ENCODE measurements at places on chromosomes 12 and 14.

DNA sequence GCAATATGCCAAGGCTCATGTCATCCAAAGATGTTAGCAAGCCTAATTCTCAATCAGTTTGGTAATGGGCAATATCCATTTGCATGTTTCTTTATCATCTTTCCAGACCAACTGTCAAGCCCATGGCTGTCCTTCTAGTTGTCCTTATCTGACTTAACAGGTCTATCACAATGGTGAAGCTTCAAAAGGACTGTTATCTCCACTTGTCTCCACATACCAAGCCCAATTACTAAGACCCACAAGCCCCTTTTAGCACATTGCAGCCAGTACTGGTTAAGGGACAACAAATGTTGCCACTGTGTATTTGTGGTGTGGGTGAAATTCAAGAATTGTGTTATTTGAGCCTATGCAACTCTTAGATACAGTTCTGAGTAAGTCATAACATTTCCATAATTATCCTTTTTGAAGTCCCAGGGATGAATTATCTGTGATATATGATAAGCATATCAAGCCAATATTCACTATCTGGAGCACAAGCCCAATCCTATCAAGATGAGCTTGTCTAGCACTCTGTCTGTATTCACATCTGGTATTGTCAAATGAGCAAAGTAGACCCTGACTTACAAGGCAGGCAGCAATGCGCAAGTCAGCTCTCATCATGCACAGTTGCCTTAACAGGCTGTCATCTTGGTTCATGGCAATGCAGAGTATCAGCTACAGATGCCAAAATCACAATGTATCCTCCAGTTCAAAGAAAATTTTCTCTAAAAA lies 19.3 kb upstream of the ST8SIA1 start:
- no peak for DNase-seq

- no peak for DNase-seq
These were observed 798 bp downstream of the CLEC2B start for GRCh38 chr12:9868311-9868801.

GRCh38 chr14:78851189-78851588 lies 681.0 kb downstream of the NRXN3 start:
- no peak for DNase-seq

DNA sequence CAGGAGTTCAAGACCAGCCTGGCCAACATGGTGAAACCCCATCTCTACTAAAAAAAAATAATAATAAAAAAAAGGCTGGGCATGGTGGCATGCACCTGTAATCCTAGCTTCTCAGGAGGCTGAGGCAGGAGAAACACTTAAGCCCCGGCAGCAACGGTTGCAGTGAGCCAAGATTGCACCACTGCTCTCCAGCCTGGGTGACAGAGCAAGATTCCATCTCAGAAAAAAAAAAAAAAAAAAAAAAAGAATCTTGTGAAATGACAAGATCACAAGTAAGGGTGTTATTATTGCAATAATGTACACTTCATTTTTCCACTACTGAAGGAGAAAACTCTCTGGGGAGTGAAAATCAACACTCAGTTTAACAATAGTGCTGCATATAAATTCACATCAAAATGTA lies 8.8 kb upstream of the PTGR2 start:
- DNase-seq: no peak

DNA sequence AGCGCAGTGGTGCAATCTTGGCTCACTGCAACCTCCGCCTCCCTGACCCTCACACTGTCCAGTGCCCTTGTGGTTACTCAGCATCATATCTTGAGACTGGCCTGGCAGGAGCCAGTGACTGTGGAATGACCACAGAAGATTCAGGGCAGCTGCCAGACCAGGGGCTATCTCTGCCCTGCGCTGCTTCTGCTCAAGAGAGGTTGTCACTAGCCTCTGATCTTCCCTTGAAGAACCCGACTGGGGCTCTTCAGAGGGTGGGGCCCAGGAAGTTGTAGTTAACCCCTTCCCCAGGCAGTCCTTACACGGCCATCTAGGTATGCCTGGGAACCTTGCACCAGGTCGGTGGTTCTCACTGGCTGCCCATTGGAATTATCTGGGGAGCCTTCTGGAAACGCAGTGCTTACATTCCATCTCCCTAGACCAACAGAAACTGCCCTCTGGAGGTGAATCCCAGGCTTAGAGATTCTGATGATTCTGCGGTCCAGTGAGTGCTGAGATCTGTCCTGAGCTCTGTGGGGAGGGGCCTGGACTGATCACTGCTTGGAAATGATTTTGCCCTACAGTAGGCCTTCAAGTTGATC lies 41.4 kb downstream of the PLEKHG3 start:
- DNase-seq: no peak

DNA sequence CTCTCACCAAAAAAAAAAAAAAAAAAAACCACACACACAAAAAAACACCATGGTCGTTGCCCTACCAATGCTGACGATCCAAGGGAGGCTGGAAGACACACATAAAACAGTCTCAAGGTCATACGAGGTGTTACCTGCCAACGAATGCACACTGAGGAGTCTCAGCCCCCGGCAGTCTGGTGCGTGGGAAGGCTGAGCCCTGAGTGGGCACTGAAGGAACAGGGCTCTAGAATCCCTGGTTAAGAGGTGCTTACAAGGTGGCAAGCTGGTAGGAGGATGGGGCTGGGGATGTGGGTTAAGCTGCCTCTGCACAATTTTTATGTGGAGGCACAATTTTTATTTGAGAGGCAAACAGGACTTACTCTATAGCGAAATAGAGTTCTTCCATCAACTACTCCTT lies 7.9 kb downstream of the LTBP2 start:
- no peak for DNase-seq

DNA sequence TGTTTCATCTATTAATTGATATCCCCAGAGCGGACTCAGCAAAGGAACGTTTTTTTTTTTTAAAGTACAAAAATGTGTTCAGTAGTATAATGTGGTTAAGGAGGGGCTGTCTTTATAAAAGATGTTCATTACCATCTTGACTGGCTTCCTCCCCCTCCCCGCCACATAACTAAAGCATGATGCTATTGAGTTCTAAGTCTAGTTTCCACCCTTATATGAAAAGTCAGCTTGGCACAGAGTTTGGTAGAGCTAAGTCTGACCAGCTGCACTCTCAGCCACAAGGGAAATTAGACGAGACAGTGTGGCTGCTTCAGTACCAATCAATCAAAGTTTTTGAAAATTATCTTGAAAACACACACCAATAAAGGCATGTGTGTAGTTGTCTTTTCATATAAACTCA lies 1.9 kb upstream of the MYBPC1 start:
- no peak for DNase-seq

DNA sequence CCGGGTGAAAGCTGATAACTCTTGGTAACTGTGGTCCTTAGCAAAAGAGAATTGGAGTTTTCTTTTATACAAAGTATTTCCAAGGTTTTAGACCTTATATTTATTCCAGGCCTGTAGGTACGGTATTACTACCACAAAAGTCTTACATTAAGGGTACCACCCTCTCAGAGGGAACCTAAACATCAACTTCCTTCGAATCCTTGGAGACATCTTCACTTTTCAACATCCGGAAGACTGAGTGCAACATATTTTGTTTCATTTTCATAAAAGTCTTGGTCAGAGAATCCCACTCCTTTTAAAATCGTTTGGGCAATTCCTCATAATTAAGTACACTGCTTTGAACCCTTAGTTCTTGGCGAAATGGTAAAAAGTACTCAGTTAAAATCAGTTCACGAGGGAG lies 1.2 kb downstream of the CNOT2 start:
- DNase-seq: no peak

- no peak for DNase-seq
These were observed 2.1 kb upstream of the EMC9 start for GRCh38 chr14:24143511-24143910.

DNA sequence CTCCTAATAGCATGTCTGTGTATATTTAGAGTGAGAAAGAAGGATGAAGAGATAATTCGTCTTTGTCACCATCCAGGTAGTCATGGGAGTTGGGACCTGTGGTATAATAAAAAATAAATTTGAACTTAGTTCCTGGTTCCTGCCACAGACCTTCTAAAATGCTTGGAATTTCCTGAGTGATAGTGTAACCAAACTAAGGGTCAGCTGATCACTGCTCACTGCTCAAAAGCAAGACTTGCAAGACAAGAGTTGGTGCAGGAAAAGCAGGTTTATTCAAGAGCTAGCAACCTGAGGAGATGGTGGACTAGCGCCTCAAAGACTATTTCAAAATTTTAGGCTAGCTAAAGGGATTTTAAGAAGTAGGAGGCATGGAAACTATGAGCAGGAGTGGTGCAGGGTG lies 19.1 kb downstream of the ANG start:
- no peak for DNase-seq

DNA sequence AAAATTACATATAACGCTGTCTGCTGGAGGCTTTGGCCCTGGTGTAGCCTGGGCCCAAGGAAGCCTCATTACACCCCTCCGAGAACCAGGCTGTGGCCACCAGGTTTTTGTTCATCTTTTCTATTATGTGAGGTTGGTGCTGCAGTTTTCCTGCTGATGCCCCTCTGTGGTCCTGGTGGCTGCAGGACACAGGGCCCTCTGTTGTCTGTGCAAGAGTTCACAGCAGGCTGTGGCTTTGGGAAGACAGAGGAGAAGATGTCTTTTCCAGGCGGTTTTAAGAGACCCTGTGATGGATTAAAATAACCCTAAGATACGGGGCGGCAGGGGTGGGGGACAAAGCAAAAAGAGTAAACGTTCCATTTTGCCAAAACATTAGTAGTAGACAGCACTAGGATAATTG lies 121.5 kb downstream of the ADGRD1 start:
- DNase-seq: no peak

- DNase-seq: no peak
These were observed 47.7 kb downstream of the CYP46A1 start for GRCh38 chr14:99731547-99732435.
